AG09319 (cell line): ENCODE measurements at places on chromosomes 1 and 21.

- no peak for DNase-seq
Measured at GRCh38 chr1:115811140-115811828, 29.6 kb downstream of the NHLH2 start.

- DNase-seq = no peak
Measured at GRCh38 chr1:162179121-162179520, 109.6 kb downstream of the NOS1AP start.

- no peak for DNase-seq
Measured at GRCh38 chr1:46937270-46937669, 4.0 kb downstream of the CYP4A11 start.

- DNase-seq = no peak
Measured at GRCh38 chr1:33609739-33610138, 137.3 kb downstream of the ZSCAN20 start.

GRCh38 chr1:41282679-41283317 lies 40.7 kb upstream of the SCMH1 start:
- DNase-seq = no peak

- DNase-seq = no peak
Measured at GRCh38 chr1:27379564-27380122, 3.5 kb downstream of the CD164L2 start.

- no peak for DNase-seq
Measured at GRCh38 chr1:119288751-119289150, 79.8 kb upstream of the HAO2 start.

DNA sequence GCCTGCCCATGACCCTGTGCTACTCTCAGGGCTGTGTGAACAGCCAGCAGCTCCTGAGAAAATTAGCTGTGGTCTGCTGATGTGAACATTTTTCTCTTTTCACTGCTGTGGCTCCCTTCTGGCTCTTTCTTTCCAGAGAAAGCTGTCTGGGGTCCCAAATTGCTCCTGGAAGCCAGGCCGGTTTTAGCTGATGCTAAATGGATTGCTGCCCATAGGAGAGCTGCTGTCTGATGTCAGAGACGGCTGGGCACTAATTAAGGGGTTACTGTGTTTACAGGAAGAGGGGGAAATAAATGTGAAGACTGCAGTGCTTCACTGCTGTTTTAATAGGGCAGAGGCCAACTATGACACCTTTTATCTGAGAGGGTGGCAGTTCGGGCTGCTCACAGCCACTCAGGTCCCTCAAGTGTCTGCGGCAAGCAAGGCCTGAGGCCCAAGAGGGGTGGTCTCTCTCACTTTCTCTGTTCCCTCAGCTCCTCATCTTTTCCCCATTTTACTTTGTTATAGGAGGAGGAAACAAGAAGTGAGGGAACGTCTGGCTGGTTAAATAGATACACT lies 106.0 kb upstream of the GNG12 start:
- no peak for DNase-seq

GRCh38 chr1:228197555-228198147 lies 10.2 kb upstream of the OBSCN start:
- no peak for DNase-seq

DNA sequence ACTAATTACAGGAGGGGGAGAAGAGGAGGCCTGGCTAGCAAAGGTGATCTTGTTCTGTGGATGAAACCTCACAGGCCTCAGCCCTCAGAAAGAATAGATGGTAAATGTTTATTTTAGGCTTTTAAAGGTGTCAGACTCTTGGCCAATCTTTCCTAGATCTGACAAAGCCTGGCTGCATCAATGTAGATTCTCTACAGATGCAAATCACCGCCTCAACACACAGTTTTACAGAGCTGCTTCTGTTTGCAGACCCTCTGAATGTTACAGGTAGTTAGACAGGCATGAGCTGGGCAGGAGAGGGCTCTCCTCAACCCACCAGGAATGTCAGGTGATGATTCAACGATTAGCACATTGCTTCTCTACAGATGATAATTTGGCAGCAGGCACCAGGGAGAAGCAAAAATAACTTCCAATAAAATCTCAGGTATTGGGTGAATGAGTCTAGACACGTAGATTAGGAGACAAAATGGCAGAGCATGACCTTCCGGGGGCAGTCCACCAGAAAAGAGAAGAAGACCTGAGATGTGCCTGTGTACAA lies 105.4 kb upstream of the VANGL1 start:
- DNase-seq = no peak

GRCh38 chr1:2257245-2257627 lies 29.1 kb downstream of the SKI start:
- no peak for DNase-seq

DNA sequence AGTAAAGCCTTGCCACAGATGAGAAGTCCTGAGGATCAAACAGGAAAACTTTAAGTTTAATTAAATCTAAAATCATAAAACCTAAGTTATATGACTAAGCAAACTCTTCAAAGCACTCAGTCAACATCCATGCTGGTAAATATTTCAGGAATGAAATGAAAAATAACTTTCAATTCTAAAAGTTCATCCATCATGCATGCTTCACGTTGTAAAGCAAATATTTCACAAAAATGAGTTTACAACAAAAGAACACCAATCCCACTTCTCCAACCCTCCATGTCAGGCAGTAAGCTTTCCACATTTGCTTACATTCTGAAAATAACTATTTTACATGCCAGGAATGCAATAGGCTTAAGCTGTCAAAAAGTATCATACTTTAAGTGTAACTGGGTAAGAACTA lies 16.8 kb downstream of the APP start:
- DNase-seq = no peak

GRCh38 chr1:42163536-42164503 lies 725 bp downstream of the GUCA2A start:
- DNase-seq = no peak

DNA sequence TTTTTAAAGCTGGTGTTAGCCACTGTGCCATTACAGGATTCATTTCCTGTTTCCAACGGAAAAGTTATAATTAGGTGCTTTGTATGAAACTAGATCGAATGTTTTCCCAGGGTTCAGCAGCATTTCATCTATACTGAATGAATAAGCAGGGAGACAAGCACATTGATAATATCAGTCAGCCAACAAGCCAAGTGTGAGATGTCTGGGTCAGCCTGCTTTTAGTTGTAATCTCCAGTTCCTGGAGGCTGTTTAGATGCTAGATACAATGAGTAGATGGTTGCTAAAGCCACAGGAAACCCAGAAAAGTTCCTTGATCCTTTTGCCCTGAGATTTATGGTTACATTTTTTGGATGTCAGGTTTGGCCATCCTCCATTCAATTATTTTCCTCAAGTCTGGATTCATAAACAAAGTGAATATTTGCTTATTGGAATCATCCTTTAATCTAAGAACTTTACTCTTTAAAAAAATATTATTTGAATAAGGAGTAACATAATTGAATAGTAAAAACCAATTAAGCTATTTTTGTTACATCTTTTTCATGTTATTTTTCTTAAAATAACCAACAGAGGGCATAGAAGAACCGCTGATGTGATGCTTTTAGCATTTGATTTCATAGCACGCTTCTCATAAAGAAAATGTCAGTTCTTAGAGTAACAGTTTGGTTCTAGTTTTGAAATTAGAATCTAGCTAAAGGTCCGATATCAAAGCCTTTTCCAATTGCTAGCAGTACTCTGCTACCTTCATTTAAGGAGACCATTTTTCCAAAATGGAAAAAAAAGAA lies 76.6 kb downstream of the HSPA13 start:
- no peak for DNase-seq

GRCh38 chr1:151888972-151889570 lies 20.2 kb downstream of the THEM4 start:
- DNase-seq = no peak

DNA sequence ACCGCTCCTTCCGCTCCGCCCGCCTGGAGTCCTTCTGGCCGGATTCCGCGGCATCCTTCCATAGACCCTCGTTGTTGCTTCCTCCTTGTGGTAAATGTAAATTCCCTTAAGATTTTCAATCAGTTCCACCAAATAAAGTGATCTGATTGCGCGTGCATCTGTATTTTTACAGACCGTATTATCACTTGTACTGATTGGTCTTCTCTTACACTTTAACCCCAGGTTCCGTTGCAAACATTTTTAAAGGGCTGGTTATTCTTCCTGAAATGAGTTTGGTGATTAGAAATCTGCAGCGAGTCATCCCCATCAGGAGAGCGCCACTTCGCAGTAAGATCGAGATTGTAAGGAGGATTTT lies 483 bp downstream of the YBEY start:
- DNase-seq = no peak

- DNase-seq = no peak
Measured at GRCh38 chr1:18676332-18676781, 45.7 kb downstream of the PAX7 start.

DNA sequence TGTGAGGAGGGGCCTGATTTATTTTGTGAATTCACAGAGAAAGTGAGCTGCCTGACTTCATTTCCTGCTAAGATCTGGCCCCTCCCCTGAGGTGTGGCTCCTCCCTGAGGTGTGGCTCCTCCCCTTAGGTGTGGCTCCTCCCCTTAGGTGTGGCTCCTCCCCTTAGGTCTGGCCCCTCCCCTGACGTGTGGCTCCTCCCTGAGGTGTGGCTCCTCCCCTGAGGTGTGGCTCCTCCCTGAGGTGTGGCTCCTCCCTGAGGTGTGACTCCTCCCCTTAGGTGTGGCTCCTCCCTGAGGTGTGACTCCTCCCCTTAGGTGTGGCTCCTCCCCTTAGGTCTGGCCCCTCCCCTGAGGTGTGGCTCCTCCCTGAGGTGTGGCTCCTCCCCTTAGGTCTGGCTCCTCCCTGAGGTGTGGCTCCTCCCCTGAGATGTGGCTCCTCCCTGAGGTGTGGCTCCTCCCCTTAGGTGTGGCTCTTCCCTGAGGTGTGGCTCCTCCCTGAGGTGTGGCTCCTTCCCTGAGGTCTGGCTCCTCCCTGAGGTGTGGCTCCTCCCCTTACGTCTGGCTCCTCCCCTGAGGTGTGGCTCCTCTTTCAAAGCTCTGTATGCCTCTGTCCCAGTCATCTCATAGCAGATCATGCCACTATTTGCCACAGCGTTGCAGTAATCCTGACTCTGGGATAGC lies 26.9 kb upstream of the LRRC3 start:
- DNase-seq = no peak

DNA sequence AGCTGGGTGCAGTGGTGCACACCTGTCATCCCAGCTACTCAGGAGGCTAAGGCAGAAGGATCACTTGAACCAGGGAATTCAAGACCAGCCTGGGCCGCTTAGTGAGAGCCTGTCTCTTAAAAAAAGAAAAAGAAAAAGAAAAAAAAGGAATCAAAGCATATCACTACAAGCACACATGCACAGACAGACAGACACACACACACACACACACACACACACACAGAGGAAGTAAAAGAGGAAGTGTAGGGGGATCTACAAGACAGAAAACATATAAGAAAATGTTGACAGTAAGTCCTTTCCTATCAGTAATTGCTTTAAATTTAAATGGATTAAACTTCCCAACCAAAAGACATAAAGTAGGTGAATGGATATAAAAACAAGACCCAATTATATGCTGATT lies 180.3 kb downstream of the FAF1 start:
- no peak for DNase-seq

DNA sequence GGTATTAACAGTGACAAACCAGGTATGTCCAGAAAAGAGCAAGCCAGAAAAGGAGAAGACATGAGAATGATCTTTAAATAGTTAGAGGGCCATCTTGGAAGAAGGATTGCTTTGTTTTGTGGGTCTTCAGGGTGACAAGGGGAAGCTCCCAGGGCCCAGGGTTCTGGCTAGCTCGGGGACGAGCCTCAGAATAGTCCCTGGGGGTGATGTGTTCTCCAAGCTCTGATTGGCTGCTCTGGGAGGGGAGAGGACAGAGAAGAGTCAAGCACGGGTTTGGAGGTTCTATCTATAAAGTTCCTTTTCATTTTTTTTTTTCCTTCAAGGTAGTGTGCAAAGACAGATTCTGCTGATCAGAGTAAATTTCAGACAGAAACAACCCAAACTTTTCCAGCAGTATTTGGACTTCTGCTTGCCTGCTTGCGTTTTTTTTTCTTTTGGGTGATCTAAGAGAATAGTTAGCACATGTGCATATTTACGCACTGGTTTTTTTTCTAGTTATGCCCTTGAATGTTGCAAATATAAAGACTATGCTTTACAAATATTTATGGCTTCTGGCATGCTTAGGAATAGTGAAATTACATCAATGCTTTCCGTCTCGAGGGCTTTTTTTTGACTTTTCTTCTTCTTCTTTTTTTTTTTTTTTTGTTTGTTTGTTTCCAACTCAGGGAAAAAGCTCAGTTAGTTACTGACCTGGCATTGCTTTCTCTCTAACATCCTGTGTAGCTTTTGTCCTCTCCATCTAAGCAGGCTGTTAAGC lies 59.7 kb downstream of the ROR1 start:
- DNase-seq = no peak

GRCh38 chr1:25458541-25459298 lies 28.0 kb downstream of the MACO1 start:
- DNase-seq = no peak

DNA sequence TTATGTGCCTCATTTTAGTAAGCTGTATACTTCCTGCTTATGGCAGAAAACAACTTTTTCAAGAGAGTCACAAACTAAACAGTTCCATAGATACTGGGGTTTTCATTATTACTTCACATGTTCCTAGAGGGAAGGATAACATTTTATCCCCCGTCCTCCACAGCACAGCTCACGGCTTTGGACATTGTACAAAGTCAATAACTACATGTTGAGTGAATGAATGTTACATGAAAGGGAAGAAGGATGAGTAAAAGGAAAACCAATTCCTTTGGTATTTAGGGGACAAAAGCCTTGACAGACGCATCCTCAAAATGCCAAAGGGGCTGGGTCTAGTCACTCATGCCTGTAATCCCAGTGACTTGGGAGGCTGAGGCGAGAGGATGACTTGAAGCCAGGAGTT lies 14.8 kb downstream of the PI4KB start:
- DNase-seq = no peak

- no peak for DNase-seq
Measured at GRCh38 chr1:78645723-78646122, 3.9 kb upstream of the IFI44 start.

DNA sequence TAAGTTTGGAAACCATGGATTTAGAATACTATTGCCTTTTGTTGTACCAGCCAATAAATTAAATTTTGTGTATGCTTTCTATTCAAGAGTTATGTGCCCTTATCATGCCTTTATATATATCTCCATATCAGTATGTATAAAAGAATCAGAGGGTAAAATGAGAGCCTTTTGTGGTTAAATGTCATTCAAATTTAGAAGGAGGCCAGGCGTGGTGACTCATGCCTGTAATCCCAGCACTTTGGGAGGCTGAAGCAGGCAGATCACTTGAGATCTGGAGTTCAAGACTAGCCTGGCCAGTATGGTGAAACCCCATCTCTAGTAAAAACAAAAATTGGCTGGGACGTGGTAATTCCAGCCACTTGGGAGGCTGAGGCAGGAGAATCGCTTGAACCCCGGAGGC lies 88.9 kb downstream of the XPR1 start:
- DNase-seq = no peak

- no peak for DNase-seq
Measured at GRCh38 chr1:204360314-204360713, 585 bp upstream of the PLEKHA6 start.

- DNase-seq = no peak
Measured at GRCh38 chr21:46054031-46054430, 43.9 kb upstream of the COL6A2 start.

- DNase-seq = no peak
Measured at GRCh38 chr1:186997877-186998276, 169.1 kb downstream of the PLA2G4A start.
